CD8-positive, alpha-beta T cell (primary cell): ENCODE measurements at places on chromosomes 6 and 20. TPM values are rescaled to one million over a fixed set of nuclear protein-coding genes. Genes with fewer than 3 reads are reported as not detected.

- no peak for DNase-seq
These were observed 79.9 kb downstream of the L3MBTL3 start for GRCh38 chr6:130098317-130098716.

- DNase-seq, result no peak
These were observed 18.7 kb downstream of the SESN1 start for GRCh38 chr6:109075934-109076333.

DNA sequence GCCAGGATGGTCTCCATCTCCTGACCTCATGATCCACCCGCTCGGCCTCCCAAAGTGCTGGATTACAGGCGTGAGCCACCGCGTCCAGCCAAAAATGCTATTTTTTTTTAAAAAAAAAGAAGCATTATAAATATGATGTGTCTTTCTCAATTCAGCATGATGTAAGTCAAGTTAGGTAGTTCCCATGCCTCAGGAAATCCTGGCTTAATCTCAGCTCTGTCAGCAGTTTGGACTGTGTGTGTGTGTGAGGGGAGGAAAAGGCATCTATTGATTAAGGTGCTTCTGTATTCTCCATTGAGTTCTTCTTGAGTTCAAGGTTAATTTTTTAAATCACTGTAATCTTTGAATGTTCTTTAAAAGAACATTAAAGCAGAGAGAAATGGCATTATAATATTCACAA is 51.5 kb downstream of the GMDS start:
- no peak for DNase-seq

DNA sequence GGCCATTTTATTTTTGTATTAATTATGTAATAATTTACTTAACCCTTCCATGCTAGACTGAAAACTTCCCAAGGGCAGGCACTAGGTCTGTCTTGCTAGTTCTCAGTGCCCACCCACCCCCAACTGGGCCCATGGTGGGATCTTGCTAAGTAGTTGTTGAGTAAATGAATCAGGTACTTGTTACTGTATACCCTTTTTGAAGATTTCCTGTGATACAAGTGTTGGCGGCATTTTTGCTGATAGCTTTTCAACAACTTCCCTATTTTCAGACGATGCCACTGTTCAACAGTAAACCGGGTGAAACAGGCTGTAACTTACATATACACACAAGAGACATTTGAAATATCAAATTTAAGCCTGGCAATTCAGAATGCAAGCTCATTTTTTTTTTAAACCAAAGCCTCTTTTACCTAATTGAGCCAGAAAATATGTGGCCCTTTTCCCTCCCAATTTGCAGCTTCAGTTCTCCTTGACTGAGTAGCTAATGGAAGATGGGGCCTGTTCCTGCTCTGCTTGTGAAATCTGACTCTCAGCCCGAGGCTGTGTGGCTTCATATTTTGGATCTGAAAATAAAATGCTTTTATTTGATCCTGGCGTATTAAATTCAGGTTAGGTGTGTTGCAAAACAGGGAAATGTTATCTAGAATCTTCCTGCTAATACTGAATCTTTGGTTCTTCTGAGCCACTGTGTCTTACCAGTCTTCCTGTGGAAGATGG is 288.3 kb downstream of the NRN1 start:
- DNase-seq, result no peak

DNA sequence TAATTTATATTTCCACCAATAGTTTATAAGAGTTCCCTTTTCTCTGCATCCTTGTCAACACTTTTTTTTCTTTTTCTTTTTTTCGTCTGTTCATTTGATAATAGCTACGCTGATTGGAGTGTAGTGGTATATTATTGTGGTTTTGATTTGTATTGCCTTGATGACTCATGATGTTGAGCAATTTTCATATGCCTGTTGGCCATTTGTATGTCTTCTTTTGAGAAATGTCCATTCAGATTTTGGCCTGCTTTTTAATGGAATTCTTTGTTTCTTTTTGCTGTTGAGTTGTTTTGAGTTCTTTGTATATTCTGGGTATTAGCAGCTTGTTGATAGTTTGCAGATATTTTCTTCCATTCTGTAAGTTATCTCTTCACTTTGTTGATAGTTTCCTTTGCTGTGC is 773.4 kb downstream of the KIF16B start:
- DNase-seq, result no peak

- DNase-seq, result no peak
These were observed 53.3 kb downstream of the GRM4 start for GRCh38 chr6:34092631-34093030.

DNA sequence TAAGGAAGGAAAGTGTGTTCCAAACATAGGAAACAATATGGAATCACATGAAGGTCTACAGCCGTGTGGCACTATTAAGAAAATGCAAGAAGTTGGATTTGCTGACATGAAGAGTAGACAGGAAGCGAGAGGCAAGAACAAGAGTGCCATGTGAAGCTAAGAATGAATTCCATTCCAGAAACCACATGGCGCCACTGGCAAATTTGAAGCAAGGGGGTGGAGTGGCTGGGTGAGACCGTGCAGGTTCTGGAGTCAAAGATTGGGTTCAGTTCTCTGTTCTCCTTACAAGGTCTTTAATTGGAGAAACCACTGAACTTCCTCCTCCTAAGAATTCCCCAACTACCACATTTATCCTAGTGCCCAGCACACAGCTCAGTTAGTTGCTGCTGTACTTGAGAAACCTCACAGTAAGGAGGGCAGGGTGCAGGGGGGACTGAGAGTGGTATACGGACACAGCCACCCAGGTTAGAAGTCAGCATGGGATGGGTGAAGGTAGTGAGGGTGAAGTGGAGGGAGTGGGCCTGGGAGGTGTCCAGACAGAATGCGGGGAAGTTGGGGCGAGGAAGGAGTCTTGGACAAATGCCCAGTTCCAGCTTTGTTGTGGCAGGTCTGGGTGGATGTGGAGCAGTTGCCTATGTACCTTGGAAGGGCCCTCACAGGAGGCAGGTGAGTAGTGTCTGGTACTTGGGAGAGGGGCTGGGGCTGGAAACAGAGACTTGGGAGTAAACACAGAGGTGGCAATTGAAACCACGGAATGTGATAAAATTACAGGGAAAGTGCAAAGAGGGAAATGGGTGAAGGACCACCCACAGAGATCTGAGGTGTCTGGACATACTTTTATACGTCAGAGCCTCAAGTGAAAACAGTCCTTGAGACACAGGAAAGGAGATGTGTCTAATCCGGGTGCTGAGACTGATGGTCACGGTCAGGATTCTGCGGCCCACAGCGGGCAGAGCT is 14.3 kb downstream of the LYRM4 start:
- DNase-seq, result no peak

DNA sequence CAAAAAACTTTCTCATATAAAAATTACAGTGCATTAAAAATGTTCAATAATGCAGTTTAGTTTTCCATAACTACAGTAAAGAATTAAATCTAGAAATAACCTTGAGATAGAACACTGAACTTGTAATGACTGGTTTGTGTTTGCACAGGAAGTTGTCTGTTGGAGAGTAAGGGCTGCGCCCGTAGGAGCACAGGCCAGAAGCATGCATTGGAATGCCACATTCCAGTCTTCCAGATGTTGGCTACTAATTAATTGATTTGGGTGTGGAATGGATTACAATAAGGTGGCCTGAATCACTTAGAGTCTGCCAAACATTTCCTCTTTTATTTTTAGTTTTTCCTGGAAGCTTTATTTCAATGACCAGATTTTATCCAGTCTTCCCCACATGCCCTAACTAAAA is 582.6 kb upstream of the MMS22L start:
- DNase-seq, result no peak

DNA sequence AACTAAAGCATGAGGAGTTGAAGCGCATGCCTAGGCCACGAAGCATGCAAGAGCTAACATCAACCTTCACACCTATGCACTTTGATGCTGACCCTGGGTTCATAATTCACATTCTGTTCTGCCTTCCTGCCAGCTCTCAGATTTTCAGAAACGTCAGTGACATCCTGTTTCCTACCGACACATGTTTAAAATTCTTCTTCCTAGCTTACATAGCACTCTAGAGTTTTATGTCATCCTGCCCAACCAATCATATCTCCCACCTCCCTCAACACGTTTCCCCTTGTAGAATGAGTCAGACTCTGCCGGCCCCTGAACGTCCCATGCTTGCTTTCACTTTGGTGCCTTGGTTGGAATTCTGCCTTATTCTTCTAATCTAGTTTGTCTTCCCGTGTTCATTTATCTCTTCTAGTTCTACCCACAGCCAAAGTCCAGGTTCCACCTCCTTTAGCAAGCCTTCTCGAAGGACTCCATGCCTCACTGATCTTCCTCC is 97.2 kb upstream of the MAP7 start:
- DNase-seq, result no peak

DNA sequence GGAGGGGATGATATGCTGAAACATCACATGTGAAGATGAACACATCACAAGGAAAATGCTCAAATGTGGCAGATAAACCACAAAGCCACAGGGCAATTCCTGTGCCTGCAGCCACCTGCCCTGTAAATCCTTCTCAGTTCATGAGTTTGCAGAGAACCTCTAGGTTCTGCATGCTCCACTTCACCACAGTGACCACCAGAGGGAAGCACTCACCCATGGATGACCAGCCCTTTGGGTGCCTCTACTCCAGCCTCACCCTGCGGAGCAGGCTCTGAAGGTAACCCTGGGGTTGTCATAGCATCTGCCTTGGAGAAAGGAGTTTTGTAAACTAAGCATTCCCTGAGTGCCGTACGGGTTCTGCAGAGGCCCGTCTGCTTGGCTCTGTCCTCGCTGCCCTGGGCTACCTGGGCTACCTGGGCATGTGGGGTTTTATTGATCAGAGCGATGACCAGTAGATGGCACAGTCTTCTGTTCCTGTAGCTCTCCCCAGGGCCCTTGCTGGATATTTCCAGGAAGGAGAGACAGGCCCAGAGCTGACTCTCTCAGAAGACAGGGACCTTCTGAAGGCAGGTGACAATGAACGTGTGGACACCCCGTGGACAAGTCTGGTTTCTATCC is 31.7 kb upstream of the CST1 start:
- no peak for DNase-seq

DNA sequence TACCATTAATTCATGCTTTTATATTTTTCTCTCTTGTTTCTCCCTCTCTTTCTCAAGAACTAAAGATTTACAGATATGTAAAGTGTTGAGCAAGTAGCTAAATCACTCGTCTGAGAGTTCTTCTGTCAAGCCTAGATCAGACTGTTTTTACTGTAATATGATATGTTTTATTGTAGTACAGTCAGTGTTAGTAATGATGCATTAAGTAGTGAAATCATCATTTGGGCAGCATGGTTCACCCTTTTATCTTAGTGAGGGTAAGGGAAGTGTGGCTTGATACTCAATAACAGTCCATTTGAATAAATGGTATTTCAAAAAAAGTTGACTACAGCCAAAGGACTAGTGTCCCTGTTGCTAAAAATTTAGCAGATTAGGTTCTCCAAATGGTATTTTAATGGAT is 9.2 kb downstream of the CYB5R4 start:
- DNase-seq, result no peak

DNA sequence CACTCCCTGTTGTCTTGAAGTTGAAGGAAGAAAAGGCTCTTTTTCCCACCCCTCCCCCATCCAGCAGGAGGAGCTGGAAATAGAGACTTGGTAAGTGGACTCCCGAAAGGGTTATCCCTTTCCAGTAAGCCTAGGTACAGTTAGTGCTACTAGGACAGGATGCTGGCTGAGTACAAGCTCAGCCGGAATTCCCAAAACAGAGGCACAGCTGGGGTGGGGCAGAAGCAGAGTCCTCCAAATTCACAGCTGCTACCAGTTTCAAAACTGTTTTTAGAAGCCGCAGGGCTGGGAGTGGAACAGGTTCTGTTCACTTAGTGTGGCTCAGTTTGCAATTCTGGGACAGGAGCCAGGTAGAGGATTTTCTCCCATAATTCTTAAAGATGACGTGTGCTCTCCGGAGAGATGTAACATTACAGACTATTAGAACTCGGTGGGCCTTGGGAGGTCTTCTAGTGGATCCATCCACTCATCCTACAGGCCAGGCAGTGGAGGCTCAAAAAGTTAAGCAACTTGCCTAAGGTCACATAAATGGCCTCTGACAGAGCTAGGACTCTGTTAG is 19.0 kb upstream of the UTRN start:
- DNase-seq, result no peak

- no peak for DNase-seq
These were observed 64.9 kb upstream of the BTBD3 start for GRCh38 chr20:11852811-11853210.

- no peak for DNase-seq
These were observed 28.7 kb downstream of the SNHG17 start for GRCh38 chr20:38406476-38406875.

GRCh38 chr6:41056768-41057490 is 3.9 kb downstream of the APOBEC2 start:
- no peak for DNase-seq

- DNase-seq, result no peak
These were observed 55.5 kb downstream of the TRAF3IP2 start for GRCh38 chr6:111550195-111550594.

DNA sequence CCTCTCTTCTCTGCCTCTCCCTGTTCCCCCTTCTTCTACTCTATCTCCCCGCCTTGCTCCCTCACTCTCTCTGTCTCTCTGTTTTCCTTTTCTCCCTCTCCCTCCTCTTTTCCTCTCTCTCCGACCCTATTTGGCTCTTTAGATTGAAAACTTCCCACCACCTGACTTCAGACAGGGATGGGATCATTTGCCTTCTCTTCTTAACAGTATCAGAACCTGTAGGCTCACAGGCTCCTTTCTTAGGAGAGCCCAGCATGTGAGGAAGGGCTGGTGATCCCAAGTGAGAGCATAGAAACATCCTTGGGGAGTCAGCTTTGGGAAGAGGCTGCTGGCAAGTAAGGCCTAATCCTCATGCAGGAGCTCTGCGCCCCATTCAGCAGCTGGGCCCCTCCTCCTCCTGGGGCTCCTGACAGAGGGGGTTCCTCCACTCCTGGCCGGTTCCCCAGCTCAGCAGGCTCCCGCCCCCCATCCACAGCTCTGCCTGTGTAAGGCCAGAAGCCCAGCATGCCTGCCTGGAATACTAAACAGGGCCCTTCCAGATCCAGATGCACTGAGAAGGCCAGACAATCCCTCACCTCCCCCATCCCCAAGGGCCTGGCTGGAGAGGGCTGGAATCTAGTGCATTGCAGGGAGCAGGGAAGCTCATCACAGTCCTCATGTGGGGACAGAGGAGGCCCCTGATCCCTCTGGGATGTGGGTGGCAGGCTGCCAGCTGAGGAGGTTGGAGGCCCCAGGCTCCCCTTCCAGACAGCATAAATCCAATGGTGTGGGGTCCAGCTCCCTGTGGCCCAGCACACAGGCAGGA is 93.4 kb downstream of the PTPRT start:
- no peak for DNase-seq

DNA sequence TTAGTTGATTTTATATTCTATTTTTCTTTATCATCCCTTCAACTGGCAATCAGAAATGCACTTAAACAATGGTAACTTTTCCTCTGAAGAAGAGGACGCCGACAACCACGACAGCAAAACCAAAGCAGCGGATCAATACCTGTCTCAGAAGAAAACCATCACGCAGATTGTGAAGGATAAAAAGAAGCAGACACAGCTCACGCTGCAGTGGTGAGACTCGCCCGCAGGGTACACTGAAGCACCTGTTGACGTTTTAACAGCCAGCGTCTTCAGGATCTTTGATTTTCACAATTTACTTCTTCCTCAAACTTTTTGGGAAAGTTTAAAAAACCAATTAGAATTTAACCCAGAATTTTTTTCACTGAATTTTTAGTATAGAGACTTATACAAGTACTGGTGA is 701 bp downstream of the RFX6 start:
- DNase-seq, result no peak

Gene RIMS1
- not detected for total RNA-seq

Gene CRIP3
- total RNA-seq, result 0.84 TPM

Gene CENPQ
- 0.58 TPM for total RNA-seq

Gene BMP5
- not detected for total RNA-seq

Gene HNF4A
- total RNA-seq, result not detected
